Adipocyte (in vitro differentiated cells): ENCODE measurements at places on chromosomes 3 and 15.

- peak; percentile 3 for DNase-seq
Measured at GRCh38 chr3:153429821-153430220, 267.8 kb downstream of the RAP2B start.

GRCh38 chr3:143306407-143306806 is 186.8 kb downstream of the CHST2 start:
- DNase-seq, result no peak

GRCh38 chr3:167187221-167187620 is 192.9 kb downstream of the ZBBX start:
- DNase-seq, result no peak

- DNase-seq, result peak; percentile 41
Measured at GRCh38 chr3:42300013-42300412, 34.0 kb upstream of the CCK start.

- DNase-seq, result peak; percentile 83
Measured at GRCh38 chr15:38699633-38700230, 135.1 kb upstream of the RASGRP1 start.

- no peak for DNase-seq
Measured at GRCh38 chr3:37635251-37635650, 226.4 kb upstream of the CTDSPL start.

DNA sequence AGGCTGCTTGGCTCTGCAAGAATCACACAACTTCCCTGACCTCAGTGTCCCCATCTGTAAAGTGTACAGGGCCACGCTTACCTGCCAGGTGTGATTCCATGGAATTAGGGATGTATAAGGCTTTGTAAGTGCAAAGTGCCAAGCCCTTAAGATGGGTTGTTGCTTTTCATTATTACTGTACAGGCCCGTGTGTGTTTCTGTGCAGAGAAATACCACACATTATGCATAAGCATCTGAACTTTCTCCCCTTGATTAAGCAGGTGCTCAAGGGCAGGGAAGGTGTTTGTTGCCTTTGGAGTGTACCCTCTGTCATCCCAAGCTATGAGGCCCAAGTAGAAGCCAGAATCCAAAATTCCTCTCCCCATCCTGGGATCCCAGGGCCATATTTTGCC is 13.6 kb upstream of the HRH1 start:
- no peak for DNase-seq

- DNase-seq, result peak; percentile 89
Measured at GRCh38 chr3:157493627-157494550, 9.3 kb downstream of the VEPH1 start.

DNA sequence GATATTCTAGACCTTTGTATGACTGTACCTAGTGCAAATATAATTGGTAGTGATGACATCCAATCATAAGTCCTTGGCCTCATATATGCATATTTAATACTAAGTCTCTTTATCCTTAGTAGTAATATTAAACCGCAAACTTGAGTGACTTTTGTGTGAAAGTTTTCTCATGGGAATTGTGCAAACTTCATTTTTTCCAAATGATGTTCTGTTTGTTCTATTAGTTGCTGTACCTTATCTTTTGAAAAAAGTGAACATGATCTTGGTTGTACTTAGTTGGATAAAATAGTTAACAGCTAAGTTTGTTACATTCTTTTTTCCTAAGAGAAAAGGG is 43.2 kb downstream of the TMEM45A start:
- DNase-seq, result no peak

DNA sequence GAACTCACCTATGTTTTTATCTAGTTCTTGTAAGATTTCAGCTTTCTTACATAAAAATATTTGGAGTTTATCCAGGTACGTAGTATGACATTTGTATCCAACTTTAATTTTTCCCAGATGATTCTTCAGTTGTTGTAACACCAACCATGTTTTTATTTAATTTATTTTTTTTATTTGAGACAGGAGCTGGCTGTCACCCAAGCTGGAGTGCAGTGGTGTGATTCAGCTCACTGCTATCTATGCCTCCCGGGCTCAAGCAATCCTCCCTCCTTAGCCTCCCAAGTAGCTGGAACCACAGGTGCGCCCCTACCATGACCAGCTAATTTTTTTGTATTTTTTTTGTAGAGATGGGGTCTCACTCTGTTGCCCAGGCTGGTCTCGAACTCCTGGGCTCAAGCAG is 6.6 kb downstream of the XYLB start:
- peak; percentile 33 for DNase-seq

DNA sequence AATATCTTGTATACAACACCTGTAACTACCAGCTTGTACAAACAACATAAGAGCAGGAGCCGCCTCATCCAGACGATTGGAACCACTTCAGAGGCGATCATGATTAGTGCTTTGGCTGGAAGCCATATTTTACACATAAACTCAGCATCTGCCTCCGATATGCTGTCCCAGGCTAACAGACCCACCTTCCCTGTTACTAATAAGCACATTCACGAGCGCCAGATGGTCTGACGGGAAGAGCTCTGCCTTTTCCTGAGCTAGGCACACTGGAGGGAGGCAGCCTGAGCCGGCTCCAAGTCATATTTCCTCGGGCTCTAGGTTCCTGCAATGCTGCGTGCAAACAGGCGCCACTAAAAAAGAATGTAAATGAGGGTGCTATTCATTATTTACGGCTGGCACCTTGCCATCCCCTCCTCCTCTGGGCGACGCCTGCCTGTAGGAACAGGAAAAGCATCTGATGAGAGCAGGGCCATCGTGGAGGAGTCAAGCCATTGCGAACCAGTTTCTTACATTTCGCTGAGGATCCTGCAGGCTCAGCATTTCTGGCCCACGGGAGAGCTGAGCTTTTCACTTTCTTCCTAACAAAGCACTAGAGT is 98.2 kb downstream of the ANXA2 start:
- peak; percentile 30 for DNase-seq

- no peak for DNase-seq
Measured at GRCh38 chr3:150268426-150269391, 139.4 kb upstream of the TSC22D2 start.

GRCh38 chr15:28955160-28955992 is 69.6 kb downstream of the APBA2 start:
- no peak for DNase-seq

DNA sequence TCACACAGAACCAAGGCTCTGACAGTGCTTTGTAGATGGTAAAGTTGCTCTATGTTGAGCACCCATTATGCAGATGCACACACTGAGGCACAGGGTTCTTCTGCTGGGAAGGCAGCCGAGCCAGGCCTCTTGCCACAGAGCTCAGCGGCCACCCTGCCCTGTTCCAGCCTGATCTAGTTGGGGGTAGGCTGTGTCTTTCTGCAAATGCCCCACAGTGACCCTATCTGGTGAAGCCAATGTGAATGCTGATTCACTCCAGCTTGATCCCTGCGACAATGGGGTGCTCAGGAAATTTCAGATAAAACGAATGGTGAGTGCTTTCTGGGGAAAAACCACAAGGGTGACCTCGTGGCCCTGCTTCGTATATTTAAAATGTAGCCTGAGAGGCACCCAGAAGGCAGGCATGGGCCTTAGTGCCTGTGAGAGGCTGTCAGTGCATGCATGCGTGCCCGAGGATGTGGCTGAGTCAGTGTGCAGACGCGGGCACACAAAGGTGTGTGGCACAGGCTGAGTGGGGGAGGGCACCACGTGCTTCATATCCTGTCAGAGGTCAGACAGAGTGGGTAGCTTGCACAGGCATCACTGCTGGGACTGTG is 85.7 kb downstream of the ATP2B2 start:
- no peak for DNase-seq

DNA sequence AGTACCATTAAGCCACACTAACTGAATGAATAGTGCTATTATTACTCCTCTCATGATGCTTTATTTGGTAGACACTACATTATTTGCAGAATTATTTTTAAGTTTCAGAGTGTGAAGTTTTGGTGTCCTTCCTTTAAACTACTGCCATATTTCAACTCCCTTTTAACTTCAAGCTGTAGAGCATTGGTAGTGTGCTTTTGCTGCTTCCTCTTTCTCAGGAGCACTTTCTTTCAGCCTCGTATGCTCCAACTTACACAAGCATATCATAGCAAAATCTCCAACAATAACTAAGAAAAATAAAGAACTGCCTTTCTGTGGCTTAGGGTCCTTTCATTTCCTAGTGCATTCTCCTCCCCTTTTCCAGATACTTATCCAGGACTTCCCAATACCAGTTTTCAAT is 476.4 kb upstream of the AGTR1 start:
- DNase-seq, result no peak

DNA sequence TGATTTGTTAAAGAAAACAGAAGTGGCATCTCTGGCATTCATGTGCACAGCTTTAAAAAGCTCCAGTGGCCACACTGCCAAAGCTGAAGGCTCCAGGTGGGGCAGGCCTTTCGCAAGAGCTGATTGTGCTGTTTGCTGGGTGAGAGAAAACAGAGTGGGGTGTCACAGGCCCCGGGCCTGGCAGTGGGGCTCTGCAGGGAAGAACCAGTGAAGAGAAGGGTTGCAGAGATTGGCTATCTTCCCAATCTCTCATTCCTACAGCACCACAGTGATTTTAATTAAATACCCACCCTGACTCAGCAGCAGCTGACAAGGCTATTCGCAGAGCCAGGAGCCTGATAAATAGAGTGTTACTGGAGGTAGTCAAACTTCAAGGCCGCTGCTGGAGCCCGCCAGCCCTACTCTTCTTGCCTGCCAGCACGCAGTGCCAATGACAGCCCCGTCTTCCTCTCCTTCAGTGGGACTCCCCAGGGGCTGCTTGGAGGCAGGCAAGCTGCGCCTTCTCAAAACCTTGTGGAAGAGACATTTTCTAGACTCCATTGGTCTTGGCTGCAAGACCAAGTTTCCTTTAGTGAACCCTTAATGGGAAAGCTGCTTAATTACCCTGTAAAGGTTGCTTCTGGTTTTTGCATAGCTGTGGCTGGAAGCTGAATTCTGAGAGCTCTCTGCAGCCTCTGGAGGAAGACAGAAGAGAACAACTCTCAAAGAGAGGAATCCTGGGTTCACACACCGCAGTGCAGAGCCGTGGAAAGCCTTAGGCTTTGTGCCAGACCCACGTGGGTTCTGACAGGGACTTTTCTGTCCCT is 225.8 kb upstream of the SLCO3A1 start:
- DNase-seq, result peak; percentile 0

DNA sequence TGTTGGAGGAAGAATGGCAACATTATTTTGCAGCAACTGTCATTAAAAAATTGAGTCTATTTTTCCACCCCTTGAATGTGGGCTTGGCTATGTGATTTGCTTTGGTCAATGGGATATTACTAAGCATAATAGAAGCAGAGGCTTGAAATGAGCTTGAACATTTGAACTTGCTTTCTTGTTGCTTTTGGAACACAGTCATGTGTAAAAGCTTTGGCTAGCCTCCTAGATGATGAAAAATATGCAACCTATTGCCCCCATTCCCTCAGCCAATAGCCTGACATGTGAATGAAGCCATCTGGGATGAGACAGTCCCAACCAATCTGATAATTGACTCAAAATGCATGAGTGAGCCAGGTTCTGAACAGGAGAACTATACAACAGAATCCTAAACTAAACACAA is 78.4 kb downstream of the PLSCR2 start:
- peak; percentile 91 for DNase-seq

DNA sequence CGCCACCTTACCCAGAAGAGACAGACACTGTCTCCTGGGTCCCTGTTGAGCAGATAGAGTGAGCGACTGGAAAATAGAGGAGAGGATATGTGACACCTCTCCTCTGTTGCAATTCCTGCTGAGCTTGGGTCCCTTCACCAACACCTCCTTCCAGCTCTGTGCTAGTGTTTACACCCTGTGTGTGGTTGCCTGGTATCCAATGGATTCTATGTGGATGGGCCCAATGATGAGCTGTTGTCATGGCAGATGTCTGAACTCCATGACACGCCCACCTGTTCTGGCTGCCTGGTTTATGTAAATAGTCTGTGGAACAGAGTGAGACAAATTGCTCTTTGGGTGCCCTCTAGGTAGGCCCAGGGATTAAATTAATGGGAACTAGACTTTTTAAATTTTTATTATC is 23.7 kb downstream of the RBM5 start:
- no peak for DNase-seq

DNA sequence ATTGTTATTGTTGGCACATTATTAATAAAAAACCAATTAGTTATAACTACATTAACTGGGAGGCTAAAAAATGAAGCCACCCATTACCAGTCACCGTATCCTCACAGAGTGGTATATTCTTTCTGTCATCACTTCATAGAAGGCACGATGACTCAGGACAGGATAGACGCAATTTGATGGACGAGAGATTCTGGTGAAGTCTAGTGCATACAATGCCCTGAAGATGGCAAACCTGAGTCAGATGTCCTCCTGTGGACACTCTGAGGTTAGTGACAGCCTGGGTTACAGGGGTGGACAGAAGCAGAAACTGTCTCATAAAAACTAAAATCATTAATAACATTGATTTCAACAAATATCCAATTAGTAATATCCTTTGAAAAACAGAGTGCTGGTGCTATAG is 150.3 kb downstream of the SLC9A9 start:
- DNase-seq, result no peak

DNA sequence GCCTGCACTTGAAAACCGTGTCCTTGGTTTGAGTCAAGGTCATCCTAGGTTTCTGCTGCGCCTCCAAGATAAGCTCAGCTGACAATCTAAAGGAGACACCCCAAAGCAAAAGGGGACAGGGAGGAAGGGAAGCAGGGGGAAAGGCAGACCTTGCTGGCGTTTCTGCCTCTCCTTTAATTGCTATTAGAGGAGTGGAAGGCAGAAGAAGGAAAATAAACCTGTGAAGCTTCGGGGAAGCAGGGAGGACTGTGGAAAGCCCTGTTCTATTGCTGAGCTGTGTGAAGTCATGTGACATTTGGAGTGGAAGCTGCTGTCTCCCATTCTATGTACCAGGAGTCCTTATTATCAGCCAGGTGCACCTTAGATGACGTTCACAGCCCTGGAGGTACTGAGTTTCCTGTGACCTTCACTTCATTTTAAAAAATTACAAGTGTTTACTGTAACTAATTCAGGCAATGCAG is 21.5 kb upstream of the CHD2 start:
- DNase-seq, result no peak

- DNase-seq, result no peak
Measured at GRCh38 chr15:64754663-64755426, 20.5 kb downstream of the RBPMS2 start.

DNA sequence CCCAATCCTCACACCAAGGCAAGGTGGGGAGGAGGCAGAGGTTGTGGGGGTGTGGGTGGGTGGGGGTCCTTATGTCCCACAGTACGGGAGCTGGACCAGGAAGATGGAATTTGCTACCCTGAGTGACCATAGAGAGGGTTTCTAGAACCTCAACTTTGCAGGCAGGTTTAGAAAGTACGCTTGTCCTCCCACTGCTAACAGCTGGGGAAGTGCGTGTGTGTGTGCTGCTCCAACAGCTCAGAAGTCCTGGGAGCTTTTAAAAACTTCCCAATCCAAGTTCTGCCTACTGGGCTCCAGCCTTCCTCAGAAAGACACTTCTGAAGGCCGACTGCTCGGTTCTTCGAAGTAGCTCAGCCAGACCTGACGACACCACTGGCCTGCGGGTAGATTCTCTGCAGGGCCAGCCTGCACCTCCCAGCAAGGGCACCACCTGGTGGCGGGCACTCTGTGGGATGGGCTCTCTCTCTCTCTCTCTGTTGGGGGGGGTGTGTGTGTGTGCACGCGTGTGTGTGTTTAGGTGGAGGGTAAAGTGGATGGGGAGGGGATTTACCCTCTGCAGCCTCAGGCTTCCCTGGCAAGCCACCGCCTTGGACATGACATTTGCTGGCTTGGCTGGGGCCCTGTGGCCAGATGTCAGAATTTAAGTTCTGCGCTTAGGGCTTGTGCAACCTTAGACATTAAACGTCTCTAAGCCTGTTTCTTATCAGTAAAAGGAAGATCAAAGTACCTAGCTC is 15.6 kb downstream of the TMEM158 start:
- peak; percentile 85 for DNase-seq
